ENCODE measurements at places on chromosomes 3 and 15.

DNA sequence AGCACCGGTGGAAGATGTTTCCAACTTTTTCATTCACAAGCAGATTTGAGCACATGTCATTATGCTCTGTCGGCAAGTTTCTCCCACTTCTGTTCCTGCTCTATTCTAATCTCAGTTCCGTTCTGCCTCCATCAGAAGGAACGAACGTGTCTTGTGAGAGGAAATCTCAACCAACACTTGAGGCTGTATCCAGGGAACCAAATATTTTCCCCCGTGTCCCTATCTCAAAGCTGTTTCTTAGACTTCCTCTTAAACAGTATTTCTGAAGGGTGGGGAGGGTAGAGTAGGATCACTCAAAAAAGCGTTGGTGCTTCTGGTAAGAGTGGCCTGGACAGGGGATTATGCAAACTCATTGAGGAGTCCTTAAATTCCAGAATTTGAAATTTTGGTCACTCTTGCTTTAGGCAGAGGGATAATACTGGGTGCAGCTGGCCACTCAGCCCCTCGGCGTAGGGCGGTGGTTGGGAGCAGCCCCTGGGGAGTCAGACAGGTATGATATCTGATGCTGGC, 54.9 kb downstream of the FRMD4B start:
- DNase-seq = no peak

DNA sequence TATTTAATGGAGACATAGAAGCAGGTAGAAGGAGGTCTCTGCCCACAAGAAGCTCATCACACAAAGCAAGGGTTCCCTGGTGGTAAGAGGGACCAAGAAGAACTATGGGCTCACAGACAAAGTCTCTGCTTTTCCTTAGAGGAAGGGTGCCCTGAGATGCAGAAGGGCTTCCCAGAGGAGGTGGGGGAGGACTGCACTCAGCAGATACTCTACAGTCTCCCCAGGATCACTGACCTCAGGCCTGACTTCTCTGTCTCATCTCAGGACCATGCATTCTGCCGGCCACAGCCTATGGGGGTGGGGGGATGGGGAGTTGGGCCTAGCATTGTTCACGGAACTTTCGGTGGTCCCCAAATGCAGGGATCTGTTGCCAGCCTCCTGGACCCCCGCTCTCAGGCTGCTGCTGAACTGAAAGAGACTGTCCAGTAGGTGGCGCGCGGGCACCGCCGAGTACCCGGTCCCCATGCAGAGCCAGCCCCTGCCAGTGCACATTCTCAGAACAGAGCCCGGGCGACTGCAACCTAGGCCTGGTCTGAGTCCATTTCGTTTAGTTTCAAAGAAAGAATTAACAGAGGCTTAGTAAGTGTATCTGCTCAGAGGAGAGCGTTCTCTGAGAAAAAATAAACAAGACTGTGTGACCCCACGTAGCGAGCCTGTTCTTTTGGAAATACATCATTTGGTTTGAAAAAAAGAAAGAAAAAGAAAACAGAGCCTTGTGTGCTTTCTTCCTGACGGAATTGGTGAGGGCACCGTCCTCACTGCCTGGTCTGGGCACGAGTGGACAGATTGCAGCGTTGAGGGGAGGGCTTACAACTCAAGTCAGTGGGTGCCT, 74.1 kb downstream of the LRTM1 start:
- DNase-seq = peak; percentile 69

DNA sequence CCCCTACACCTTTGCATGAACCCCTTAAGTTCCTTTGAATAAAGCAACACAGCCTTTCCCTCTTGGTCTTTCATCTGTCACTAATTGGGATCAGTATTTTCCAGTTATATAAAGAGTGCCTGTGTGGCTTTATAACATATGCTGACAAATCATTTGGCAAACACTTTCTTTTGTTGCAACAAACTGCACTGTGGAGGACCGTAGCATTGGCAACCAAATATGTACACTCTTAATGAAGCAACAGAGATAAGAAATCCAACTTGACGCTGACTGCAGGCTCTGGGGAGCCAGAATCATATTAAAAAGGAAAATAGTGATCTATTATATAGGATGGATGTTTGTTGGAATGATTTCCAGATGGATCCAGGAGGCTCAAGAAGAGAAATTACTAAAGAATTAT, 120.1 kb upstream of the PRICKLE2 start:
- DNase-seq = no peak

- no peak for DNase-seq
Observed at GRCh38 chr3:149342413-149343380, 9.3 kb upstream of the TM4SF18 start.

- DNase-seq = no peak
Observed at GRCh38 chr15:88608607-88609181, 12.4 kb upstream of the AEN start.

DNA sequence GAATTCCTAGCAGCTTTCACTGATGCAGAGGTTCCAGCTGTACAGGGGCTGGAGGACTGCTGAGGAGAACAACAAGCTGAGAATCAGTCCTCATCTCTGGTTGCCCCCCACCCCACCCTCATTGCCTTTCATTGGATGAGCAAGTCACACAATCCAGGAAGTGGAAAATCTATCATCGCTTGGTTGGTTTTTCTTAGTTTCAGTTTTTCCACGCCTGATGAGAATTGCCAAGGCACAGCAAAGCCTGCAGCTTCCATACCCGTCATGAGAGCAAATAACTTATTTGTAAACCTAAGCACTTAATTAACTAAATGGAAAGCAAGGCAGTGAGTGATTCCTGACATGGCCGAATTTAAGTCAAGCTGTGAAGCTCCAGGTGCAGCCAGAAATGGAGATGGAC, 21.4 kb upstream of the LIPC start:
- peak; percentile 39 for DNase-seq

DNA sequence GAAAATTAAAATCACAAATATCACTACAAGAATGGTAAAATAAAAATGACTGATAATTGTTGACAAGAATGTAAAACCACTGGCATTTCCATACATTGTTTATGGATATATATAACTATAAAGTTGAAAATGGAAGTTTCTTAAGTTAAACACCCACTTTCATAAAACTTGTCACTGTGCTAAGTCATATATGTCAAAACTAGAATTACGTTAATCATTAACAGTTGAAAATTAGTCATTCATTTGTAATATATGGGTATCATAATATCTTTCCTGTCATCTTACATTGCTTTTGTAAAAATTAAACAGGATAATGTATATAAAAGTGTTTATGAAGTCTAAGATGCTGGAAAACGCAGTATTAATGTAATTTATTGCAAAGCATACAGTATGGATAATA, 1398.6 kb upstream of the ALCAM start:
- DNase-seq = no peak

DNA sequence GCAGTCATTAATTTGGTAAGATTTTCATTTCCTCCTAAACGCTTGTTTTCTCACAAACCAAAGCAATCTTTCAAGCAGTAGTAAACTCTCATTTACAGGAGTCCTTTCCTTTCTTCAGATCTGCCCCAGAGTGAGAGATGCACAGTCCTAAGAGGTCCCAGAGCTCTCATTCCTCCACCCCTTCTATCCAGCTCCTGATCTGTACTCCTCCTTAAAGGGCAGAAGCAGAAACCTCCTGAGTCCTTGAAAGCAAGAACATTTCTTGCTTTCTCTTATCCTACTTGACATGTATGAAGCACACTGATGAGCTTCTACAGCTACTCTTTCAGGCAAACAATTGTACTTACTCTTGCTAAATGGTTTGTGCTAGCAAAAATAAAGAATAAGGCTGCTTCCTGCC, 11.7 kb downstream of the EXD1 start:
- no peak for DNase-seq

DNA sequence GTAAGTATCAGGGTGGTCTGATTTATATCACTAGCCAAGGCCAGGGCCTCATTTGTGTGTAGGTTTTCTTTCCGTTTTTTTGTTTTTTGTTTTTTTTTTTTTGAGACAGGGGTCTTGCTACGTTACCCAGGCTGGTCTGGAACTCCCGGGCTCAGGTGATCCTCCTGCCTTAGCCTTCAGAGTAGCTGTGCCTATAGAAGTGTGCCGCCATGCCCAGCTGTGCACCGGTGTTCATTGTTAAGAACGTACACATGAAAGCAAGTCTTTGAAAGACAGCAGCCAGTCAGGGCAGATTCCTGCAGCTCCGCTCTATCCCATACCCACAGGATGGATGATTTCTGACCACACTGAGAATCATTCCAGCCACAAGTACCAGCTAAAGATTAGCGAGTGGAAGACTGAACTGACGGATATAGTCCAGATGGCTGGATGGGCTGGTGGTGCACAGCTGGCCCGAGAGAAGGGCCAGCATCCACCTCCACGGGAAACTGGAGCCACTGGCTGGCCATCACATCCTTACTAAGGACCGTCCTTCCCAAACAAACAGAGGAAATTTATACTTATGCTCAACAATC, 95.4 kb downstream of the PCSK6 start:
- no peak for DNase-seq

DNA sequence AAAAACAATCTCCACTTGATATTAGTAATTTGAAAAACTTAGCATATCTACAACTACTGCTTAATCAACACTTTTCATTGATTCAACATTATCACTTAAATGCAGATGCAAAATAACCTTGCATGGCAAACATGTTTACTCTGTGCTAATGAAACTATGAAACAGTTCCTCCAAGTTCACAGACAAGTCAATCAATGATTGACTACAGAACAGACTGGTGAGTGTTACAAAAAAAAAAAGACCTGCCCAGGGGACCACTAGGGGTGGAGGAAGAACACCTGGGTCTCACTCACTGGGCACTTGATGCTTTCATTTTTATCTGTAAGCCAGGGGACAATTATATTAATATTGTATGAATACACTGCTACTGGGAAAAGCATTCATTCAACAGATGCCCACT, 4.3 kb upstream of the NR2C2 start:
- DNase-seq = no peak

GRCh38 chr3:20324664-20325478, 138.9 kb upstream of the SGO1 start:
- no peak for DNase-seq

- DNase-seq = peak; percentile 43
Observed at GRCh38 chr3:2098398-2099027, at the start of gene CNTN4. Gene CNTN4 (plus strand): TSS chr3:2098866.

- no peak for DNase-seq
Observed at GRCh38 chr15:72890043-72890442, 106.5 kb upstream of the ADPGK start.

- DNase-seq = no peak
Observed at GRCh38 chr3:26839001-26839400, 216.4 kb downstream of the LRRC3B start.

Measured in activated CD4-positive, alpha-beta T cell treated with anti-CD3 and anti-CD28 coated beads for 48 hours (primary cell).